ENCODE measurements at places on chromosomes 6 and 20.

GRCh38 chr6:20362623-20363022, 39.1 kb upstream of the E2F3 start:
- no peak for DNase-seq

- DNase-seq: no peak
These were observed 46.7 kb downstream of the CEBPB start for GRCh38 chr20:50237349-50237748.

- no peak for DNase-seq
These were observed 7.1 kb downstream of the RPS6KA2 start for GRCh38 chr6:166619912-166620311.

DNA sequence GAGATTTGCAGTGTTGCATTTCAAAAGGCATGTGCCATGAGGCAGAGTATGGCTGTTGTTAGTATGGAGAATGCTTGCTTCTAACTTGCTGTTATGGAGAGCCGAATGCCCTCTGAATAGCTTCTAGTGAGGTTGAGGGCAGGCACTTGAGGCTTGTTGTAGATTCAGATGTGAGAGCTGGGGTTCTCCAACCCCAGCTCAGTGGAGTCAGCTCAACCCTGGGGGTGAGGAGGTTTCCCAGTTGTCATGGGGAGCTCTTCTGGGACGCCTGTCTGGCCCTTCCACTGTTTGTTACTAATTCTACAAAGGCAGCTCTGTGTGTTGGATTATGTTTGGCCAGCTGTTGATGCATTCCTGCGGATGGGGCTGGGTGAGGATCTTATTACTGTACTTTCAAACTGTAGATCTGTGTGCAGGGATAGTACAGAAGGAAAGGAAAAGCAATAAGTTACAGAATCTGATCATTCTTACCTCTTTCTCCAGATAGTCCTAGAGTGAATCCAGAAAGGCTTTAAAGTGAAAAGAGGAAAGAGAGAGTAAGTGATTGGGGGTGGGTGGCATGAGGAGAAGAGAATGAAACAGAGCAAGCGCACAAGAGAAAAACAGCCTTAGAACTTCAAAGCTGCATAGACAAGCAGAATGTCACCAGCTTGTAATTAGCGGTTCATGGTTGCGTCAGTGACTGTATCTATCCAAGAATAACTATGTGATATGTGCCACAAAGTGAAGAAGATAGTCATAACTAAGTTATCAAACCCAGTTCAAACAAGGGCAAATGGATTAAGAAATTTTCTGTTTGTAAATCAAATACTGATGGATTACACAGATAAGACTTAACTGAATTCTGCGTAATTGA, 148.7 kb downstream of the PRL start:
- no peak for DNase-seq

DNA sequence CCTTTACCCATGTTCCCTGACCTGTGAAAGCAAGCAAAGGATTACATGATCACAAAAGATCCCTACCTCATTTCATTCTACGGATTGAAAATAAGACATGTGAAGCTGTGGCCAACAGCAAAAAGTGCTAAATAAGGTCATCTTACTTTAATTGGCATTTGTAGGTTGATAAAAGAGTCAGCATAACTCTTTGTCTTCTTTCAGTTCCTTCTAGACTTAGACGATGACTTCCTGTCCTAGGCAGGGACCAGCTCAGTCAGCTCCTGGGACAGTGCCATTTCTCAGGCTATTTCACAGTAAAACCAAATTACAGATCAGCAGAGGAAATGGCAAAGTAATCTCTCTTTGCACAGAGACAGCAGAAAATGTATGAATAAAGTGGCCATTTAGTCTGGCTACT, 480.7 kb downstream of the RFPL4B start:
- no peak for DNase-seq

DNA sequence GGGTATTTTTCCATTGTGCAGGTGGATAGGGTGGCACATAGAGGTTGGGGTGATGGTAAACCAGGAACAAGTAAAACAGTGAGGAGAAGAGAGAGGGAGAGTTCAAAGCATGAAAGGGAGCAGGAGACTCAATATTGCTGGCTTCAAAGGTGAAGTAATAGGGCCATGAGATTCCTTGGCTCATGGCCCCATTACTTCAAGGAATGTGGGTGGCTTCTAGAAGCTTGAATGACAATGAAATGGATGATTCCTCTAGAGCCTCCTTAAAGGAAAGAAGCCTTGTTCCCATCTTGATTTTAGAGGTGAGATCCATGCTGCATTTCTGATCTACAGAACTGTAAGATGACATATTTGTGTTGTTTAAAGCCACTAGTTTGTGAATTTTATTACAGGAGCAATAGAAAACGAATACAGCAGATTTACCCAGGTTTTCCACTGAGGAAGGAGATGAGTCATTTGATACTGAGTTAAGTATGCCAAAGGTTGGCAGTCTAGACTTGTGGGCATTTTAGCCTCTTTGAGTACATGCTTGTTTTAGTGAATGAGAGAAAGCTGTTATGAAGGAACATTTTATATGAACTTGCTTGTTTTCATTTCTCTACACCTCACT, 110.4 kb downstream of the PLCB4 start:
- no peak for DNase-seq

DNA sequence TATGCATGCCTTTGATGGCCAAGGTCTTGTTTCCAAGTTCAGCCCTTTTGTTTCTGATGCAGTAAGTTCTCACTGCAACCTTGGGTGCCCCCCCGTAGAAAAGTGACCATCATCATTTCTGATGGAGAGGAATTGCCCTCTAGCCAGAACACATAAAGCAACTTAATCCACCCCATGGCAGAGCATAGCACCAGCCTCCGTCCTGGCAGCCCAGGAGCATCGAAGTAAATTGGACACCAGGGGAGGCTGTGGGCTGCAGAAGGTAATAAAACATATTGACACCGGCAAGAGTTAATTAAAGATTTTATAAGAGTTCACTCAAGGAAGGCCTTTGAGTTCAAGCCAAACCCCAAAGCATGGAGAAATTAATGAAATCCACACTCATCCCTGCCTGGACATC, 39.2 kb upstream of the CST7 start:
- DNase-seq: no peak

GRCh38 chr20:21559305-21559704, 45.4 kb upstream of the NKX2-2 start:
- no peak for DNase-seq

DNA sequence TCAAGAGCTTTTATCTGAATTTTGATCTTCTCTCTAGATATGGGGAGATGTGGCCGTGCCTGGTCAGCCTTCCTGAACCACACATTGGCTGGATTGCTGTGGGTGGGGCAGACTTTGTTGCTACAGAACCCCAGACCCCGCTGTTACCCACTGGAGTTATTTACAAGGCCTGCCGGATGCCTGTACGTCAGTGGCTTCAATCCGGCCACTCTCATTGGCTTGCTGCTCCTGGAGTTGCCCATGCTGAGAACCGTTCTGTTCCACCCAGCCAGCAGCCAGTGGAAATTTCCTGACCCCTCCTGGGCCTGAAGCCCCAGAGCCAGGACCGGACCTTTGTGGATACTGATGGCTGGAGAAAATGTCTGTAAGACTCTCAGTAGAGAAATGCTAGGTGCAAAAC, 101.9 kb downstream of the TFAP2C start:
- no peak for DNase-seq

- no peak for DNase-seq
These were observed 13.0 kb downstream of the PERP start for GRCh38 chr6:138094260-138094659.

GRCh38 chr6:36493859-36494258, 51.1 kb downstream of the KCTD20 start:
- DNase-seq: no peak

DNA sequence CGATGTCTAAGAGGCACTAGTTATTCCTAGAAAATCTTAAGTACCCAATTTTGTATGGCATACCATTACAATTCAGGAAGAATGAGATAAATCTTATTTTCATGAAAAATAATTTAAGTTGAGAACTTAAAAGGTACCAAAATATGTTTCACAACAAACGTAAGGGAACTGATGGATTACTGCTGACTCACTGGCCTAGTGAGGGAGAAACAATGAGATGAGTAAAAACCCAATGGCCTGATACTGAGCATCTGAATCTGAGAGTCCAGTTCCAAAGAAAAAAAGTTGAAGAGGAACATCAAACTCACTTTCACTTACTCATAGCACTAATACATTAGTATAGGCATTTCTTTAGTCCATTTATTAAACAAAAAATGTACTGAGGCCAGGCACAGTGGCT, 56.0 kb downstream of the MDN1 start:
- no peak for DNase-seq

- peak; percentile 43 for DNase-seq
These were observed 23.4 kb upstream of the MCM3 start for GRCh38 chr6:52307900-52308372.

GRCh38 chr20:1509237-1509636, 18.0 kb upstream of the SIRPB2 start:
- DNase-seq: peak; percentile 40

- DNase-seq: no peak
These were observed 503.2 kb upstream of the JARID2 start for GRCh38 chr6:14742680-14743079.

DNA sequence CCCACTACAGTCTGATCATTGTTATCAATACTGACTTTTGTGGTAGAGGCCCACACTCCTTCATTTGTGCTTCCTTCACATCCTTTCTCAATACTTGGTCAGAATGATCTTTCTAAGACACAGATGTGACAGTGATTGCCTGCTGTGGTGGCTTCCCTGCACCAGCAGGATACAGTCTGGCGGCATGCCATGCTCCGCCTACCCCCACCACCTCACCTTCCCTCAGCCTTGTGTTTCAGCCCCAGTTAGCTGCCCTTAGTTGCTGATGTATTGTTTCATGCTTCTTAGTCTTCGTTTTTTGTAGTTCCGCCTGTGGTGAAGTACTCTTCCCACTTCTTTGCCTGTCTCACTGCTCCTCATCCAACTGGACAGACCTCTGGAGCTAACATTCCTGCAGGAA, 10.9 kb downstream of the LRRC1 start:
- DNase-seq: no peak

GRCh38 chr6:115885636-115886366, 174.9 kb downstream of the FRK start:
- no peak for DNase-seq

GRCh38 chr20:17262786-17263185, 35.9 kb downstream of the PCSK2 start:
- no peak for DNase-seq

GRCh38 chr6:163554663-163555062, 140.1 kb downstream of the QKI start:
- peak; percentile 49 for DNase-seq

DNA sequence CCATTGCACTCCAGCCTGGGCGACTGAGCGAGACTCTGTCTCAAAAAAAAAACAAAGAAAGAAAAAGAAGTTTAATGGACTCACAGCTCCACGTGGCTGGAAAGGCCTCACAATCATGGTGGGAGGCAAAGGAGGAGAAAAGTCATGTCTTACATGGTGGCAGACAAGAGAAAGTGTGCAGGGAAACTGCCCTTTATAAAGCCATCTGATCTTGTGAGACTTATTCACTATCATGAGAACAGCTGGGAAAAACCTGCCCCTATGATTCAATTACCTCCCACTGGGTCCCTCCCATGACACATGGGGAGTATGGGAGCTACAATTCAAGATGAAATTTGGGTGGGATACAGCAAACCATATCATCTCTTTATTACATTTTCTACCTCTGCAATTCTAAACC, 25.9 kb downstream of the SF3B5 start:
- DNase-seq: no peak

GRCh38 chr20:31538326-31538725, 24.1 kb downstream of the HM13 start:
- no peak for DNase-seq

- DNase-seq: no peak
These were observed 81.1 kb downstream of the NCR2 start for GRCh38 chr6:41416501-41416837.

DNA sequence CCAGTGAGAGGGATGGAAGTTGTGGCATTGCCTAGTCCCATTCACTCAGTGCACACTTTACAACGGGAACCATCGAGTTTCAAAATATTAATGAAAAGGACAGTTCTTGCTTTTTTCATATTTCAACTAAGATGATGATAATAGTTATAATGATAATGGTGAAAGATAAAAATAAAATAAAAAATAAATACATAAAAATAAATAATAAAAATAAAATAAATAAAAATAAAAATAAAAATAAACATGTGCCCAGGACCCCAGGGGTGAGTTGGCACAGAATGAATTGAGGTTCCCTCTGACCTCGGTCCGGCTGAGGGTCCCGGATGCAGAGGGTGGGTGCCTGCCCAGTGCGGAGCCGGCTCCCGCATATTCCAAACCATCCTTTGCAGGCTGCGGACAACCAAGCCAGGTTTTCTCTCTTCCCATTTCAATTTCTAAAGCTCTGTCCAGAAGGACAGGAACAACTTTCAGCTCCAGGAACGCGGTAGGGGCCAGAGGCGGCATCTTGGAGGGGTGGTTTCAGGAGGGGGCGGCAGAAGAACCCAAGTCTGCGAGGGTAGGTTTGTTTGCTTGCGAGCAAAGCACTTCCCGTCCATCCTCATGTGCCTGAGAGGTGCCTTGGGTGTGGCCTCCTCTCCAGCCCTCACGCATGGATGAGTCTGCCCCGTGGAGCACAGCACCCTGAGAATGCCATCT, 236.8 kb downstream of the DLL1 start:
- DNase-seq: no peak

DNA sequence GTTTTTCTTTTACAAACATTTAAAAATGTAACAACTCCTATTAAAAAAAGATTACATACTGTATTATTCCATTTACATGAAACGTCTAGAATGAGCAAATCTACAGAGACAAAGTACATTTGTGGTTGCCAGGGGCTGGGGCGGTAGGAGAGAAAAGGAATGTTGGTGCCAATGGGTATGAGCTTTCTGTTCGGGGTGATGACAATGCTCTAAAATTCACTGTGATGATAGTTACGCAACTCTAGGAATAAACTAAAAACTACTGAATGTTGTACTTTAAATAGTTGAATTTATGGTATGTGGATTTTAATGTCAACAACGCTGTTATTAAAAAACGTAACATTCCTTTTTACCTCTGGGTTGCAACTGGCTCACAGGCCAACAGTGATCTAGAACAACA, 211.1 kb downstream of the GMDS start:
- no peak for DNase-seq

- DNase-seq: no peak
These were observed 404.2 kb upstream of the CITED2 start for GRCh38 chr6:139778688-139779087.

GRCh38 chr6:167285077-167285770, 5.9 kb upstream of the UNC93A start:
- DNase-seq: no peak

GRCh38 chr6:119126140-119126539, 47.7 kb upstream of the FAM184A start:
- no peak for DNase-seq

GRCh38 chr6:22708469-22708868, 139.1 kb downstream of the HDGFL1 start:
- no peak for DNase-seq

DNA sequence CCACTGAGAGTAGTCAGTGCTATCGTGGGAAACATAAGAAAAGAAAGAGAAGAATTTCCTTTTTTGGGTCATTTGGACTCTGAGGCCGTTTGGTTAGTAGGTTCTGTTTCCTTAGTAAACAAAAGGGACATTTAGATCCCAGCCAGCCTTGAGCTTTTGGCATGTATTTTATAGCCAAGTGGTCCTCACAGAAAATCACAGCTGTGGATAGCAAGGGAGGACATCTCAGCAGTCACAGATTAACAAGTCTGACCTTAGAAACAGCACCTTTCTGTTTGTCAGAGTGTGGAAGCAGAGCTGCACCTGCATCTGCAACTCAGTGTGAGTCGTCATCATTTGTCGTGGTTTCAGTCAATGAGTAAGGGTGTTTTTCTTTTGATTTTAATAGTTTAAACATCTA, 40.5 kb downstream of the FAM120B start:
- DNase-seq: no peak

GRCh38 chr6:51711876-51712275, 375.5 kb downstream of the PKHD1 start:
- no peak for DNase-seq

- no peak for DNase-seq
These were observed 28.6 kb upstream of the SPO11 start for GRCh38 chr20:57301026-57301425.
